ENCODE measurements at places on chromosomes 5 and 9.

DNA sequence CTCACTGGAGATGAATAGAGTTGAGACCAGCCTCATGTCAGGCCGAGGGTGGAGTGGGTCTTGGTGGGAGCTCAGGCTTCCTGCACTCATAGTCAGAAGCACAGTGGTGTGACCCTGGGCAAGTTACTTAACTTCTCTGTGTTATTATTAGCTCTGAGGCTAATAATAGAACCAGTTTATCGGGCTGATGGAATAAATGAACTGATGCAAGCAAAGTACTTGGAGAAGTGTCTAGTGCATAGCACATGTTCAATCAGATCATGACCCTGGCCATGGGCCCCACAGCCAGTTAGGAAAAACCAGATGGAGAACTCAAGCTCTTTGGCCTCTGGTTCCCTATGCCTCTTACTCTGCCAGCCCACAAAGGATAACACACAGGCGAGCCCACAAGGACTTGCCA, 45.3 kb upstream of the OSMR start:
- DNase-seq: no peak

DNA sequence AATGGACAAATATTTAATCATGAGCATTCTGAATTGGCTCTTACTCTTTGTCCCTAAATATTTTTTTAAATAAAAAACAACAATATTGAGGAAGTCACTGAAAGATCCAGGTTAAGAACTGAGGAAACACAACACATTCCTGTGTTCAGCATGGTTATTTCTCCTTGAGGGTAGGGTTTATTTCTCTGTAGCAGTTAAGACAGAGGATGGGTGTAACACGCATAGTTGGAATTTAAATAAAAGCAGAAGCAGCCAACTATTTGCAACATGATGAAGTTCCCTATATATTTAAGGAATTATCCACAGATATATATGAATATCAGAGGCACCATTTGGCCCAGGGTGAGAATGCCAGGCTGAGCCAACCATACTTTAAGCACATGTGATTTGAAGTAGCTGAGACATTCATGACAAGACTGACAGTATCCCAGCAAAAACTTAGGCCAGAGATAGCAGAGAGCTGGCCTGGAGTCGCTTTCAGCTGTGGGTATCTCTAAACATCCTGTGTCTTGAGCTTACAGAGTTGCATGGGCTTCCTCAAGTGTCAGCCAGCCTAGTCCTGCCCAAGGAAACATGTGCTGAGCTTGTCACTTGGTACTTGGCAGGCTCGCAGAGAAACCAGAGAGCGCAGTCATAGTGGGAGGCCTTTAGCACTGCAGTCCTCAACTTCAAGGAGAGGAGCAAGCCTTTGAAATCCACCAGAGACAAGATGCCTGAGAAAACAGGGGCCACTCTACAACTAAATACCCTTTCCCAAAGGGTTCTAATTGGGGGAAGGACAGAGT, 43.6 kb downstream of the SEMA5A start:
- DNase-seq: no peak

DNA sequence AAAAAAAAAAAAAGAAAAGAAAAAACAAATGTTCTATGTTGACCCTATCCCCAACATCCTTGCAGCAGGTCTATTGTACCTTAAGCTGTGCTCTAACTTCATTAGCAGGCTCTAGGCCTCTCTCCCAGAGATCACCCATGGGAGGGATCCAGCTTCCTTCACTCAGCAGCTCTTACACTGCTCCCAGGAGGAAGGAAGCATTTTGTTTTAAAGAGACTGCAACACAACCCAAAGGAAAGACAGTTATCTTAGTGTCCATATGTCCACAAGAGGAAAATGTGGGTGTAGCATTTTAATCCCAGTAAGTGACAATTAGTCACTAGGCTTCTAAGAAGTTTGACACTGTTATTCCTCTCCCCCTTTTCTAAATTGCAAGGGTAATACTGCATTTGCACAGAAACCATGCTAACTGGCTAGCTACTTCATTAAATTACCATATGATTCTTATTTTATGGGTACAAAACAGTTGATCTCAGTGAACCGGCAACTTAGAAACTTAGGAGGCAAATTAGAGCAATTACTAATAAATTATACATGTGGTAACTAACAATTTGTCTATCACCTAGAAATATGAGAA, 58.8 kb downstream of the MARCHF3 start:
- no peak for DNase-seq

DNA sequence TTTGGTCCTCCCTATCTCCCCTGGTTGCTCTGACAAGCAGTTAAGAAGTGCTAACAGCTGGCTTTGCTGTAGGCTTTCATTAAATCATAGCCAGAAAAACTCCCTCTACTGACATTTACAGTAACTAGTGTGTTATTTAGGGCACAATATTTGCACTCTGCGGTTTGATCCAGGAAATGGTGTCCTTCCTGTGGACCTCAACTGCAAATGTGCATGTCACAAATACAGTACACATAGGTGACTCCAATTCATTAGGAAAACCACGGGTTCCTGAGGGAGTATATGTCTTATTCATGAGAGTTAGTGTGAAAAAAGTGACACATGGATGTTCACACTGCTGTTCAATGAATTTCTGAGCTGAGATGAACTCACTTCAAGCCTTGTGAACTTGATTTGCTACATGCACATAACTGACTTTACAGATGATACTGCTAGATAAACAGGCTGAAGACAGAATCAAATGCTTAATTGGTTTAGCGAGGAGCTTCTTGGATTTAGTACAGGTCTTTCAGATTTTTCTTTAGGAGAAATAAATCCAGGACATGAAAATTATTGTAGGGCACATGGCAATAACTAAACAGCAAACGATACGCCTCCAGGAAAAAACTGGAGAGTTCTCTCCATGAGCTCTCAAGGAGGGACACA, 281.5 kb downstream of the EFNA5 start:
- DNase-seq: peak; percentile 34

- DNase-seq: no peak
Observed at GRCh38 chr5:14928661-14929060, 57.1 kb upstream of the ANKH start.

GRCh38 chr5:31987985-31988710, 186.0 kb downstream of the GOLPH3 start:
- DNase-seq: no peak

DNA sequence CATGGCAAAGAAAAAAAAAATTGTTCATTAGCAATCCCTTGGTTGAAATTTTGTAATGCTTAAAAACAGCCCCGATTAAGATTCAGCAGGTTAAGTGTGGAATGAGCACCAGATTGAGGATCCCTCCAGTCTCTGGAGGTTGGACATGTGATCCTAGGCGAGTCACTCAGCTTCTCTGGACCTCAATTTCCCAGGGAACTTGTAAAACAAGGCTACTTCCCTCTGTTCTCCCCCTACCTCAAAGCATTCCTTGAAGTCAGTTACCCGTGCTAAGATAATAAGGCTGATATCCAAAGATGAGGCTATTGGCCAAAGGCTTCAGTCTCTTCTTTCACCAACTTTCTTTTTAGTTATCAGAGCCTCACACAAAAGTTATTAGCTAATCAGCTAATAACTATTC, 2.9 kb downstream of the KLHL3 start:
- no peak for DNase-seq

- DNase-seq: no peak
Observed at GRCh38 chr9:81077572-81077971, 611.8 kb downstream of the TLE1 start.

GRCh38 chr5:126198531-126198930, 224.7 kb upstream of the GRAMD2B start:
- no peak for DNase-seq

GRCh38 chr5:168438349-168438748, 47.9 kb upstream of the RARS1 start:
- DNase-seq: no peak

DNA sequence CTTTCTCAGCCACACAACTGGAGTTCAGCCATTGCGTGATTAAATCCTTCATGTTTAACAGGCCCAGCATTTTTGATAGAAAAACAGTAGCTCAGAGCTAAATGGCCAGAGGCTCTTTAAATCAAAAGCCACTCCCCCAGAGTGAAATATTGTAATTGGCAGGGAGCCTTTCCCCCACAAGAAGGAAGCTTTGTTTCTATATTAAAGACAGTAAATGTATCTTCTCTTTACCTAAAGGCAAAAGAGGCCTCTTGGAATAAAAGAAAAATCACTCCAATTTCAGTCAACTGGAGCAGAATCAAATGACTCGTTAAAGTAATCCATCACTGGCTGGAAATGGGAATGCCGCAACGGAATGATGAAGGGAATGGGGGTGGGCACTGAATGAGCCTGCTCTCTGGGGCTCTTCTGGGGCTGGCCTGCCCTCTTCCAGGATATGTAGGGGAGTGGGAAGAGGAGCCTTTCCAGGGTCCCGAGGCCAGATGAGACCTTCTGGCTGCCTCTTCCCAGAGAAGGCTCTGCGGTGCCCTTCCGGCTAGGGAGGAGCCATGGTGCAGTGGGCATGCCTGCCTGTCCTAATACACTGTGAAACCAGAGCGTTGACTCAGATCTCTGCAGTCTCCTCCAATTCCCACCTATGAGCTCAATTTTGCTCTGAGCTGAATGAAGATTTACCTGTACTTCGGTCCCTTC, 45.2 kb downstream of the ANKDD1B start:
- DNase-seq: no peak

DNA sequence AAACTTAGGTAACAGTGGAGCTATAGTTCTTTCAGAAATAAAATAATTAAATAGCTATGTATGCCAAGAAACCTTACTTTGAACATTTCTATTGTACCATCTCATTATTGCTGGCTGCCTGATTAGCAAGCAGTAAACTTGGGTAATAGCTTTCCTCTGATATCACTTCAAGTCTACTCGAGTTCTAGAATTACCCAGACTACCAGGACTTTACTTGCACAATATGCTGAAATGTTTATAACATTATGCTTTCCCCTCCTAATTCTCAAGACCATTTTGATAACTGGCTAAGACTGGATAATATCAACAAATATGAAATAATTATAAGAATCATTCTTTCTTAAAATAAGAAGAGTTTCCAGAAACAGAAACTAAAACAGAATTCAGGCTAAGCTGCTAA, 512.6 kb downstream of the RAB3C start:
- DNase-seq: no peak

DNA sequence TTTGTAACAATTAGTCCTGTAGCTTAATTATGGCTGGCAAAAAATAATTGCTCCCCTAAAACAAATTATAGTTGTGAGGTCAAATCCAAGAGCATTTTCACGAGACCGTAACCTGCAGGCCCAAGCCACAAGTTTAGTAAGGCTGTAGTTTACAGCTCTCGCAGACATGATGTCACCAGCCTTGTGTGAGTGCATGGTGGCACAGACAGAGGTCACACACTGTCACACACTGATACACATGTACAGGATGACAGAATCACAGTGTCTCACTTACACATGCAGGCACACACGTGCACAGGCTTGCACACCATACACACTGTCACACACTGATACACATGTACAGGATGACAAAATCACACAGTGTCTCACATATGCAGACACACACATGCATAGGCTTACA, 518.8 kb downstream of the IRX1 start:
- DNase-seq: no peak

DNA sequence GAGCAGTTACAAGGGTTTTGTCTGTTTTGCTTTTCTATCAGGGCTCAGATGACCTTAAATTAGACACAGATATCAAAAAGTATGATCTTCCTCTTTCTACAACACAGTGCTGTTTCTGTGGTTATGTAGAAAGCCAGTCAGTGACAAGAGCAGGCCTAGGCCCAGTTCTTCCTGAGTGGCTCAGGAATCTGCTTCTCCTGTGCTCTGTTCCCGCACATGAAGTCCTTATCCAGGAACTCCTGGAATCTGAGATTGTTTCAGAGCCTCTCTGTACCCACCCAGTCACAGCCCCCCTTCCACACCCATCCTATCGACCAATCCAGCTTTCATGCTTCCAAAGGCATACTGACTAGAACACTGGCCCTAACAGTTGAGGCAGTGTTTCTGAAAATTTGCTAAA, 40.4 kb upstream of the SMU1 start:
- DNase-seq: no peak

DNA sequence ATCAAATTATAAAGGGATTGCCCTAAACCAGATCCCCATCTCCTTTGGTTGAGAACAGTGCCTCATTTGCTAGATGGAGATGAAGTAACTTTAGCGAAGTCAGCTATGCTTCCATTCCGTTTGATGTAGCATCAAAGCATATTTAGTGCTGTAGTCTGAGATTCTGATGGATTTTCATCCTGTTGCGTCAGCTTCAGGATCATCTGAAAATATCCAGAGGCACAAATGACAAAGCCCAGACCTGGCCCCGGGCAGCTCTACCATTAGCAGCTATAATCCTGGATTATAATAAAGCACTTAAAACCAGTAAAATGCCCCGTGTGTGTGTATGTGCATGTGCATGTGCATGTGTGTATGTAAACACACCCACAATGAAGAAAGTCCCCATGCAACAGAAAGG, 44.7 kb downstream of the ERAP1 start:
- DNase-seq: no peak

DNA sequence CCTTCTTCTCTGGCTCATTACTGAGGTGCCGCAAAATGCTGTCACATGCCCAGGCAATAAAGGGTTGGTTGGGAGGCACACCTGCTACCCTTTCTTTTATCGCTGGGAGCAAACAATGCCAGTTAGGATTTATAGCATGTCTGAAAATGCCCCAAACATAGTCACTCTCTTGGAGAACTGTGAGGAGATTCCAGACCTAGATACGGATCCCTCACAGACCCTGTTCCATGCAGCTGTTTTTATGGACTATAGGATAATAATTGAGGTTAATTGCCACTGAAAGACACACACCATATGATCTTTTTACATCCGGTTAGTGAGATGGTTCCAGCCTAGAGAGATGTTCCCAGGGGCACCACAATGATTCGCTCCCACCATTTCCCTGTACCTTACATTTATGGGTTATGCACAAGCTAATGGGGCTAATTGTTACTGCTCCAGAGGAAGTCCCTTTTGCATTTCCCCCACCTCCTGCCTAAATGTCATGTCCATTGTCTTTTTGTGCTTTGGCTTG, 318.1 kb downstream of the PIK3R1 start:
- no peak for DNase-seq

DNA sequence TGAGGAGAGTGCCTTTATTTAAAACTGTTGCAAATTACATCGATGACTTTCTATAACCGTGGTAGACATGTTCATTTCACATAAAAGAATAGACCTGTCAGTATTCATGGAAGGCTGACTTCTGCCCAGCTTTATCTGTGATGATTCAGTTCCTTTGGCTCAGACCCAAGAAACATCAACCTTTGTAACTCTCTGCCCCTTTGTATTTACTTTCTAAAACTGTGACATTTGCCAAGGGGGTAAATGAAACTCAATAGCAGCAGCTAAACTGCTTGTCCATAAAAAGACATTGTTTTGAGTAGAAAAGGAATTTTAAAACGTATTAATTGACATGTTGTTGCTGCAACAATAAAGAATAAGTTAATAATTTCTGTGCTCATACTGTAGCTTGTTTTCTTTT, 137.8 kb upstream of the ANKH start:
- DNase-seq: no peak

GRCh38 chr9:88953381-88954029, 37.8 kb upstream of the S1PR3 start:
- DNase-seq: no peak

GRCh38 chr9:124343533-124344290, 71.5 kb downstream of the PSMB7 start:
- no peak for DNase-seq

DNA sequence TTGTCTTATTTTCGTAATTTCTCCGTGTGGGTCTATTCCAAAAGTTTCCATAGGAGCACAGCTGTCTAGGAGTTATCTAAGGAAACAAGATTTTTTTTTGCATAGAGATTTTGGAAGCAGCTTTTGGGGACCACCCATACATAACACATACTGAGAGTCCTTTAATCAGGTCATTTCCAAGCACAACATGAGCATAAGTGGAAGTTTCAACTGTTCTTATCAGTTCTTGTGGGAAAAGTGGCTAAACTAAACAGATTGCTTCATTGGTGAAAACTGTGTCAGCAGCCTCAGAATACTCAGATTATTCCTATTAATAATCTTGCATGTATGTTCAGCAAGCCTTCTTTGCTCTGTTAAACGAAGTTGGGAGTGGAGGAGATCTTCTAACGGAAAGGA, 153.6 kb upstream of the TYRP1 start:
- DNase-seq: no peak
